ENCODE measurements at places on chromosomes 1 and 21.
A peak's percentile ranks its signal among the peaks of the same experiment; 100 is the strongest.

- no peak for DNase-seq
Measured at GRCh38 chr1:221576268-221576667, 165.6 kb downstream of the DUSP10 start.

DNA sequence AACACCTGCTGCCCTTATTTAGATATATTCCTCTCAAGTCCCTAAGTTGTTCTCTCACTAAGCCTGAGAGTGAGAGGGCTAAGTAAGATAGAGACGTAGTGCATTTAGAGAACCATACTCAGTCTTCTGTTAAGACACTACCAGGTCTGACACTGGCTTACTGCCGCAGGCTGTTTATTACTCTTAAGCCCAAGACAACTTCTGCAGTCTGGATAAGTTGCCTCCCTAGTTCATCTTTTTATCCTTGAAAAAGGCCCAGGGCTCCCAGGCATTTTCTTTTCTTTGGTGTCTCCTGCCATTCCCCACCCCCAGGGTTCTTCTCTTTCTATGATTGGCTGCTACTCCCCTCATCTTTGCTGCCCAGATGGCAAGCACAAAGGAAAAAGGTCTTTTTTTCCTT, 38.7 kb downstream of the CACHD1 start:
- no peak for DNase-seq

DNA sequence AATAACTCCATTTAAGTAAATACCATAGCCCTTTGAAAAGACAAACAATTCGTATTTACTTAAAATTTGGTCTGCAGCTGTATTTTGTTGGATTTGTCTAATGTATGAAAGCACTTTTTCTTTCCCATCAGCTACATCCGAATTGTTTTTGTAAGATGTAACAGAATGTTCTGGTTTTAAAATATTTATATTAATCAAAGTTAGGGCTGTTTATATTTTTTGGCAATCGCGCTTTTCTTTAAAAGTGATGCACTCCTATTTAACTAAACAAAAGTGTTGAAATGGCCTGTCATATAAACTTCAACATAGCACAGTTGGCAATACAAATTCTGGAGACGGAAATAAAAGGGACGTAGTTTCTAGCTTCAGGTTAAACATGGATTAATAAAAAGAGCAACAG, 216.3 kb upstream of the ADGRL2 start:
- no peak for DNase-seq

- no peak for DNase-seq
Measured at GRCh38 chr1:10520497-10520896, 45.7 kb downstream of the PEX14 start.

GRCh38 chr1:212718499-212718898, 18.9 kb upstream of the BATF3 start:
- DNase-seq: no peak

DNA sequence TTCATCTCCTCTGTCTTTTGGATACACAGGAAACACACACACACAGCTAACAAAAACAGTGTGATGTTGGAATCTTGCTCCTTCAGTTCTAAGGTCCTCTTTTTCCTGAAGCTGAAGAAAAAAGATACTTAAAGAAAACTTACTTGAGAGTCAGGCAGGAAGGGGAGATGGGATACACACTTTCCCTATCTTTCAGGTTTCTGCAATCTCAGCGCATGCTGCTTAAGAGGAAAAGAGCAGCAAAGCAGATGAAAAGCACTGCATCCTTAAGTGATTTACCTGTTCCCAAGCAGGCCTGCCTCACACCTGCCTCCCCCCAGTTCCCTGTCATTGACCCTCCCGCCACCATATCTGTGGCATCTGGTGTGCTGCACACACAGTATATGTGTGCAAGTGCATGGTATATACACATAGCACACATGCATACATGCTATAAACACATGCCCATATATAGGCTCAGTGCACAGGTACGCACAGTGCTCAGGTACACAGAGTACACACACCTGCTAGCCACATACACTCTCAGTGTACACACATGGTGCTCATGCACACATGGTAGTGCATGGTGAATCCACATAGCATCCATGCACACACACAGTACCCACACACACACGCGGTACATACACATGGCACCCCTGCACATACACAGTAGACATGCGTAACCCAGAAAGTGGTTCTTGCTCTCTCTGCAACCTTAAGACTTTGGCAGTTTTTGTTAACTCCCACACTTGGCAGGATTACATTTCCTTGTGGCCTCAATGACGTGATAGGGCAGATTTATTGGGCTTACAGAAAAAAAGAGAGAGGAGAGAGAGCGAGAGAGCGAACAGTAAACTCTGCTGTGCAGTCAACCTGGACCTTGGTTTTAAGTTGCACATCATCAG, 166.9 kb downstream of the TOMM20 start:
- peak; percentile 77 for DNase-seq

DNA sequence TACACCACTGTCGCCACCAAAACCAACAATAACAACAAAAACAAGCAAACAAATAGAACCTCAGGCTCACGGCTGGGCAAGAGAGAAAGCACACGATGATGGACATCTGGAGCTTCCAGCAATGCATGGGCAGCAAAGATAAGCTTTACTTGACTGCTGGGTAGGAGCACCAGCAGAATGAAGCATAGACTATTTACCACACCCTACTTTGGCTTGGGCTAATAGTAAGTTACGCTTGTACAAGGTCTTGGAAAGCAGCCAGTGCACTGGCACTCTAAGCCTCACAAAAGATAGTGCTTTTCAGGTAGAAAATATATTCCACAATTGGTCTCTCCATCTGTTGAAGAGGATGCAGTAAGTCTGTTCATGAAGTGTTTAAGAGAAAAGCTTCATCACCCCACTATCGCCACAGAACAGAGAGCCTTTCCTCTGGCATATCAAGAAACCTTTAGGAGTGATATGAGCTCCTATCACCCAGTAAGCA, 13.6 kb downstream of the ADIPOR1 start:
- DNase-seq: no peak

- no peak for DNase-seq
Measured at GRCh38 chr1:43821471-43821870, 112.1 kb upstream of the ARTN start.

Data from AML-193 (cell line).